ENCODE measurements at places on chromosomes 5 and 9.

DNA sequence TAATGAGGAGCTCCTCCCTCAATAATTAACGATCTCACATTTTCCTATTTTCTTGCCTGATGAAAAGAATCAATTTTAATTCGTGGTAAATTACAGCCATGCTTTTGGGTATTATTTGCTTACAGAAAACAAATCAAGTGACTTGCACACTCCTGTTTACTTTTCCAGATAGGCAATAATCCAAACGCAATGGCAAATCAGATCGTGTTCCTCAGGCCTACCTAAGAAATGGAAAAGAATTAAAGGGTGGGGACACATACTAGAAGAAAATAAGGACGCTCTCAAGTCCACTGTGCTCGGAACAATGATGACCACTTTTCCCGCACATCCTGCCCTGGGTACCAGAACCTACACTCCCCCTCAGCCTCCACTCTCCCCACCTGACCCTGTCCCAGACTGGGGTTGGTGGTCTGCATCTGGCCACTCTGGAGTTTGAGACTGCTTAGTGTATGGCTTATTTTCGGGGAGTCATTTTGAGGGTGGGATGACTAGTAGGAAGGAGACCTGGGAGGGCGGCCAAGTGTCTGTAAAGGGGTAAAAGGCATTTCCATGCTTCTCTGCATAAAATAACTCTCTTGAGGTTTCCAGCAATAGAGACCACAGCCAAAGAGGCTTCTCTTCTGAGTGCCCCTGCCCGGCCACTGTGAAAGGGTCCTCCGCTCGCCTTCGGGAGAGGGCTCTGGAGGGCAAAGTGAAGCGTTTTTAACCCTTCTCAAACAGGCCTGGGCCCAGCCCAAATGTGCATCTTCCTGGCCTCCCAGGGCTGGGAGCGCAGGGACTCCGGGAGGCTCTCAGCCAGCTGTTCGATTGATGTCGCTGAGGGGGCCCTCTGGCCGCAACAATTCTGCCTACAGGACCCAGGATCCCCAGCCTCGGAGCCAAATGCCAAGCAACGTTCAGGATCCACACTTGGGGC lies 4.5 kb upstream of the OTP start:
- DNase-seq, result no peak

DNA sequence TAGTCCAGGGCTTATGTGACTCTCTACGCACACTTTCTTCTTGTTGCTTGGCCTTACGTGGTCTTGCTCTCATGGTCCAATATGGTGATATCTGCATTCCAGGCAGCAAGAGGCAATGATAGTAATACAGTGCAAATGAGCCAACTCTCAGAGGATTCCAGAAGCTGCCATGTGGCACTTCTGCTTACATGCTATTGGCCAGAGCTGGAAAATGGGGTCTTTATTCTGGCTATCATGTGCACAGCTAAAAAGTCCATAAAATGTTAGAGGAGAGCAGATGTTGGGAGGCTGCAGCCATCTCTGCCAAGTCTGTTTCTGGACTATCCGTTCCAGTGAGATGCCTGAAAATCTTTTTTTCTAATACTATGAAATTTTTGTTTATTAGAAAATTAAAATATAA lies 2.9 kb upstream of the SEPTIN8 start:
- DNase-seq, result no peak

DNA sequence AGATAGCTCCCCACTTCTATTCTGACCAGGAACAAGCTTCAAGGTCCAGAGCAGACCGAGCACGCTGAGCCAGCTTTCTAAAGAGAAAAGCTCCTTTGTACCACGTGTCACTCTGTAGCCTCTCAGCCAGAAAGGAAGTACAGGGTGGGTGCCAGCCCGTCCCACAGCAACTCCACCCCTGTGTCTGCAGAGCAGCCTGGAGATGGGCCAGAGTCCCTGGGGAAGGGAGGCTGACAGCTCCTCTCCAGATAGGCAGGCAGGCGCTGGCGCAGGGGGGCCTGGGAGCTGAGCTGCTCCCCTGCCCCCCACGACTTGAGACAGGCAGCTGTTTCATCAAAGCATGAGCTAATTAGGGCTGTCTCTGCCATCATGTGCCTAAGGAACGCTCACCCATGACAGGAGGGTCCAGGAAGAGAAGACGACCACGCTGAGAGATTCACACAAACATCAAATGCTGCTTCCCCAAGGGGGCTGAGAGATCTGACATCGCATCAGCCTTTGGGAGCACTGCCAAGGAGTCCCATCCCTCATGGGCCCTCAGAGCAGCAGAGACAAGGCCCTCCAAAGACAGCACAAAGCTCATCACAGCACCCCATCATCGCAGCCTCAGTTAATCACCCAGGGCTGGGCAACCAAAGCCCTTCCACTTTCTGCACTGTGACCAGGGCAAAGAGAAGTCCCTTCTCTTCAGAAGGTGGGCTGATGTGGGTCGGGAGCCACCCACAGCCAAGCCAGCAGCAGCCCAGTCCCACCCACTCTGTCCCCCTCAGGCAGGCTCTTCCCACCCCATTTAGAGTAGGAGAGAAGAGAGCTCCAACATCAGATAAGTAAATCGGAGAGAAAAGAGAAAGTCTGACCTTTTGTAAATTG lies 78.5 kb upstream of the LRRTM2 start:
- no peak for DNase-seq

DNA sequence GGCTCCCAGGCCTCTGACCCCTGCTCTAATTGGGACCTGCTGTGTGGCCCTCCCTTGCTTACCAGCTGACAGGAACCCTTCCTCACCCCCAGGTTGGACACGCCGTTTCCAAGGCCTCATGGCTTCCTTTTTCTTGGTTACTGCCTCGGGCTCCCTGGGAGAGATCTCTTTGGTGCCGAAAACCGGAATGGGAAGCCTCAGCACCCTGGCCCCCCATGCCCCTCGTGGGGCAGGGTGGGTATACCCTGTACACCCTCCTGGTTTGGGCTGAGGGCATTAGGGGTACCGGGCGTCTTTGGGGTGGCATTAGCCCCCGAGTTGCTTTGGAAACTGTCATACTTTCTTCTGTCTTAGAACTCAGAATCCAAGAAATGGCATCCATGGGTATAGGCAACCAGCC lies 10.1 kb upstream of the LRRC14B start:
- DNase-seq, result no peak

Data from T-helper 9 cell (primary cell).